ENCODE measurements at places on chromosomes 2 and 18.
A peak's percentile ranks its signal among the peaks of the same experiment; 100 is the strongest.

DNA sequence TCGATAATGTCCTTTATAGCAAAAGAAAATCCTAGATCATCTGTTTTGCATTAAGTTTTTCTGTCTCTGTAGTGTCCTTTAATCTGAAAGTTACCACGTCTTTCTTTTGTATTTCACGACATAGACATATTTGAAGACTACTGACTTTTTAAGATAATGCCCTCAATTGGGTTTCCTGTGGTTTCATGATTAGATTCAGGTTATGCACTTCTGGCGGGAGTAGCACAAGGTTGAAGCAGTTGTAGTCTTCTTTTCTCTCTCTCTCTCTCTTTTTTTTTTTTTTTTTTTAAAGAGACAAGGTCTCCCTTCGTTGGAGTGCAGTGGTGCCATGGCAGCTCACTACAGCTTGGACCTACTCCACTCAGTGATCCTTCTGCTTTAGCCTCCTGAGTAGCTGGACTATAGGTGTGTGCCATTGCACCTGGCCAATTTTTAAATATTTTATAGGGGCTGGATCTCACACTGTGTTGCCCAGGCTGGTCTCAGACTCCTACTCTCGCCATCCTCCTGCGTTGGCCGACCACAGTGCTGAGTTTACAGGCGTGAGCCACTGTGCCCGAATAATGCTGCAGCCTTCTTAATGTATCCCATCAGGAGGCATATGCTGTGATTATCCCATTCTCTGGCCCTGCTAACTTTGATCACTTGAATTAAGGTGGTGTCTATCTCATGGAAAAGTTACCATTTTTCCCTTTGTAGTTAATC is 3.9 kb downstream of the INPP4A start:
- no peak for DNase-seq

GRCh38 chr18:62399276-62399675 is 74.2 kb downstream of the TNFRSF11A start:
- no peak for DNase-seq

- DNase-seq = no peak
Measured at GRCh38 chr2:20249170-20249569, 24.2 kb upstream of the SDC1 start.

- no peak for DNase-seq
Measured at GRCh38 chr2:219733106-219733505, 105.7 kb downstream of the SLC4A3 start.

- DNase-seq = peak; percentile 20
Measured at GRCh38 chr2:144140891-144141290, 379.0 kb downstream of the ZEB2 start.

GRCh38 chr2:8786463-8786862 is 51.0 kb downstream of the KIDINS220 start:
- DNase-seq = no peak

- no peak for DNase-seq
Measured at GRCh38 chr2:20456116-20456571, 9.3 kb downstream of the RHOB start.

GRCh38 chr2:216685327-216685875 is 9.9 kb downstream of the IGFBP5 start:
- DNase-seq = no peak

GRCh38 chr18:77099485-77100370 is 32.9 kb downstream of the MBP start:
- no peak for DNase-seq

GRCh38 chr2:224594840-224595239 is 9.7 kb upstream of the CUL3 start:
- no peak for DNase-seq

DNA sequence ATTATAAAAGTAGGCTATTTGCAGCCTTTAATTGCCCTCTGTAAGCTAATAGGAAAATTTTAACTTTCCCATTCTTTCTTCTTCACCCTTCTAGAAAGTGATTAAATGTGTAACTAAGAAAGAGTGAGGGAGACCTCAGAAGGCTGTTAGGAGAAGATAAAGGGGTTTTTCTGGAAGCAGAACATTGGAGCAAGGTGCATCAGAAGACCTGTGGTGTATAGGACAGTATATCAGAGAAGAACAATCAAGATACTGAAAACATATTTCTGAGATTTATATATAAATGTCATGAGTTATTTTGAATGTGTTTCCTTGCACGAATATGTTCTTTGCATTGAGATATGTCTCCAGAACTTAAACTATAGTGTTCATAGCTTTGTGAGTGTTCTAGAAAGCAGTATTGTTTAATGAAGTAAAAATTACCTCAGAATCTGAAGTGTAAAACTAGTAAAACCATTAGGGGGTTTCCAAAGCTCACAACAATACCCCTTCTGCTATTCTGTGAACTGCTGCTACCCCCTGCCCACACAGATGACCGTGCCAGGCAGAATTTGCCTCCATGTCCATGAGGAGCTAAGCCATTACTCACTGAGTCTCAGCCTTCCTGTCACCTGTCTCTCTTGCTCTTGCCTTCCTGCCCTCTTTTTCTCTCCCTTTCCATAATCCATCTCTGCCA is 537.9 kb downstream of the EPHA4 start:
- DNase-seq = no peak

DNA sequence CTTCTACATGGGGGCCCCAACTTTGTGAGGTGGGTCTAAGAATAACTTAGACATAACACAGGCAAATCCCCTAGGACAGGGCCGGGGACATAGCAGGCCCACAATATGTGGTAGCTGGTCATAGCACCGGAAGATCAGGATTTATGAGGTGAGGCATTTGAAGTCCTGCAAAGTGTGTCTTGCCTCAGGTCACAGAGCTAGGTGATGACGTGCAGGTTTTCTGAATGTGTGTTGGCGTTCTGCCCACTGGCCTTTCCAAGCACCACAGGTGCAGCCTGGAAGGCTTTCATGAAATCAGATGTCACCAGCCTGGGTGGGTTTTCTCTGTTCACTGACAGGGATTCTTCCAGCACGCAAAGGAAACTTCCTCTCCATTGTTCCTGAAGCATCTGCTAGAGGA is 119.1 kb downstream of the LRATD1 start:
- peak; percentile 9 for DNase-seq

DNA sequence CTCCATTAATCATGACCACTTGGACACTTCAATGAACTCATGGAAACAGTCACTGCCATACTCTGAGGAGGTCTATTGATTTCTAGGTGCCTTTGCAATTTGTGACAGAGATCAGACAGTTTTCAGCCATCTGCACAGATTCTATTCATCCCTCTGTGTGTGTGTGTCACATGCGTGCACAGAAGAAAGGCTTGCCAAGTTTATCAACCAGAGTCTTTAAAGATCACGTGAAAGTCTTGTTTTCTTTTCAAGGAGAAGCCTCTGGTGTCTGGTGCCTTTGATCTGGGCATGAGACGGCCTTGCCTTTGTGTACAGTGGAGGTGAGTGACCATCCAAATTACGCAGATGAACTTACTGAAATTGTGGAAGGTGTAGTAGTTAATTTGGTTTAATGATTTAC is 164.2 kb downstream of the VAPA start:
- DNase-seq = no peak

DNA sequence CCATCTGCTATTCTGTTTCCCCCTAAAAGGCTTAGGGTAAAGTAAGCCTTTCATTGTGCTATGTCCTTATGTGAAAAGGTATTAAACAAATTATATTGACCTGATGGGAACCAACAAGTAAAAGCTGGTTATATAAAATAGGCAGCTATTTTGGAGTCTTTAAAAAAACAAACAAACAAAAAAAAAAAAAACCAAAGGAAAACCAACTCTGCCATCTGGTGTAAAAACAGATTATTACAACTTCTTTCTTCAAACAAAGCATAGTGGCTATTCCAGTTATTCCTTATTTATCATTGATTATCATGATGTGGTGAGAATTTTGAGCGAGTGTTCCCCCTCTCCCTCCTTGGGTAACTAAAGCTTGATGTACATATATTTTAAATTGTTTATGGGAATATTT is 122.3 kb upstream of the FHL2 start:
- no peak for DNase-seq

GRCh38 chr18:77455004-77455403 is 205.4 kb downstream of the GALR1 start:
- DNase-seq = no peak

GRCh38 chr2:101469863-101470262 is 5.0 kb downstream of the RFX8 start:
- DNase-seq = no peak

- no peak for DNase-seq
Measured at GRCh38 chr2:180175736-180176135, 168.6 kb upstream of the CWC22 start.

DNA sequence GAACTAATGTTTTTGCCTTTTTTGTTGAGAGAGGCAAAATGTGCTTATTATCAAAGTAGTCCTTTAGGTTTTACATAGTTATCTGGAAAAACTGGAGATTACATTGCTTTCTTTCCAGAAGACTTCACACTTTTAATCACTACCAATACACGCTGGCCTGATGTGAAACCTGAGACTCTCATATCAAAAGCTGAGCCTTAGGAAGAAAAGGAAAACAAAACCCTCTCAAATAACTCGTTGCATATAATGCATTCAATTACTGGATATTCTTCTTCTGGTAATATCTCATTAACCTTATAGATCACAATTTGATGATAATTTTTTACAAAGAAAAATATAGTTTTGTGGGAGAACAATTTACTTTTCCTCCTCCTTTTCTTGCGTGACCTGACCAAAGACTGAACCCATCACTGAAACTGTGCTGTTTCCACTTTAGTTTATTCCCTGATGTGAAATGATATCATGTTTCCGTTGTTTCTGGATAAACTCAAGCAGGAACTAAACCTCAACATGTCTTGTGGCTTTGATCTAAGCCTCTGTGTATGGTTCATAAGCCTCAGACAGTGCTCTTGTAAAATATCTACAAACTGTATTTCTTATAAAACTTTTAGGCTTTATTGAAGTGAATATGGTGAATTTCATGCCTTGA is 332.4 kb downstream of the GULP1 start:
- peak; percentile 12 for DNase-seq

DNA sequence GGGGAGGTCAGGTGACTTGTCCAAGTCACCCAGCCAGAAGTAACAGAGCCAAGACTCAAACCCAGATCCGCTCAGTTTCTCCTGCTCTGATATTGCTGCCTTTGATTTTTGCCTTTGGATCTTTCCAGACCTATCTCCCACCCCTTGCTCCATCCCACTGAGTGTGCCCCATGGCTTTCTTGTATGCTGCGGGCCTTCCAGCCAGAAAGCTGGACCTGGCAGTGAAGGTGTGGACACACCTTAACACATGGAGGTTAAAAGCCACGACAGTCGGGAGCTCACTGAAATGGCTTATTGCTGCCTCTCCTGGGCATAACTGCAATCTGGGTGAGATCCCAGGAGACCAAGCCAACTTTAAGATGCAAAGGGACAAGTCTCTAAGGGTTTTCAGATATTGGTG is 86.7 kb downstream of the LONRF2 start:
- DNase-seq = no peak

DNA sequence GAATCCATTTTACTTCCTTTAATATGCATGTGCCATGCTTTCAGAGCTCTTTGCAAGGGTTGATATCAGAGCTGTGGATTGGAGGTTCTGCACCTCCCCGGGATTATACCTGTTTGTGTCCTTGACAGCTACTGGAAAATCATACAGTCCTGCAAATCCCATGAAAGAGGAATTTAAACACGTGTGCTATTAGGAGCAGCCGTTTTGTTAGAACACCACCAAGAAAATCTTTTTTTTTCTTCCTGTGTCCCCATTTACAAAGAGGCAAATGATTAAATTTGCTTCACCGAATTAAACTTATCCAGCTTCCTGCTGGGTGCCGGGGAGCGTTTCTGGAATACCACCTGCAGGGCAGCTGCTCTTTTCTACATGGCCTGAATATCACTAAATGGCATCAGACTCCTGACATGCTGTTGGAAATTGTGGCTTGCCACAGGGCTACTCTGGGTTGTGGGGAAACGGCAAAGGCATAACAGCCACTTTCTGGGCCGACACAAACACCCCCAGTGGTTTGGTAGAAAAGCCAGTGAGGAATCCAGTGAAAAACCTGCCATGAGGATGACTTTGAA is 23.4 kb upstream of the SOX11 start:
- DNase-seq = no peak

DNA sequence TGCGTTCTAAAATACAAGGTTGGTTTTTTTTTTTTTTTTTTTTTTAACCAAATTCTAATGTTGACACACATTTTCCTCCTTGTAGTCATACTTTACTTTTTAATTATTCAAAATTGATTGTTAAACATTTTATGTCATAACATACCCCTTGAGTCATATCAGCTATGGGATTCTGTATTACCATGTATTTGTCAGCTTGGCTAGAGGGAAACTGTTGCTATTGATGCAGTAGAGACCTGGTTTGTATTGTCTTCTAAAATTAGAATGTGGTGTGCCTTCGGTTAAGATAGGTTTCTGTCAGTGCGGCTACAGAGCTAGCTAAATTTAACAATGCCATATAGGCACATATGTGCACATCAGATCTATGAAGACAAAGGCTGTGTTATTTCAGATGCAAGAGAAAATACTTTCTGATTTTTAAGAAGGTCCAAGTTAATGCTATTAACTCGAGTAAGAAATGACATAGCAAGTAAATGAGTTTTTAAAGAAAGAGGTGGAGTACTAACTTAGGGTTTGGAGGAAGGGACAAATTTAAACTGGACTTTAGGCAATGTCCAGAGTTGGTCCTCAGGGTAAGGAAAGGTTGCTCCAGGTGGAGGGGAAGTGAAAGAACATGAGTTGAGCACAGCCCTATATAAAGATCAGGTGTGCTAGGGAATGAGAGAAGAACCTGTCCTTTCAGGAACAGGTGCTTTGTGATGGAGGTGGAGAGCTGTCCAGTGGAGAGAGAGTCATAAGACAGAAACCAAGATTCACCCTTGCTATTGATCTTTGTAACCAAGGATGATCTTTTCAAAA is 152.3 kb downstream of the PRPF40A start:
- no peak for DNase-seq

DNA sequence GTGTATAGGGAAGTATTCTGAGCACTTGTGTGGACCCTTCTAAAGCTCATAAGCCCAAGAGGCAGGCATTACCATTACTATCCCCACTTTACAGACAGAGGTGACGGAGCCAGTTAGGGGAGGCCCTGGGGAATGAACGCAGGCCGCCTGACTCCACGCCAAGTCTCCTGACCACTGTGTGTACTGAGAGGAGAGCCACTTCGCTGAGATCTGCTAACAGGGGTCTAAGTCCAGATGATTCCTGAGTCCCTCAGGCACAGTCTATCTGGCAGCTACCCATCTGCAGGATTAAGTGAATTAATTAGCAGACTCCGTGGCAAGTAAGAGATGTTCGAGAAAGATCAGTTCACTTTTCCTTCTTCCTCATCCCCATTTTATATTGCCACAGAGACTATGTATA is 13.7 kb downstream of the CYB5A start:
- no peak for DNase-seq

- DNase-seq = no peak
Measured at GRCh38 chr18:23182606-23183005, 47.3 kb downstream of the CABLES1 start.

DNA sequence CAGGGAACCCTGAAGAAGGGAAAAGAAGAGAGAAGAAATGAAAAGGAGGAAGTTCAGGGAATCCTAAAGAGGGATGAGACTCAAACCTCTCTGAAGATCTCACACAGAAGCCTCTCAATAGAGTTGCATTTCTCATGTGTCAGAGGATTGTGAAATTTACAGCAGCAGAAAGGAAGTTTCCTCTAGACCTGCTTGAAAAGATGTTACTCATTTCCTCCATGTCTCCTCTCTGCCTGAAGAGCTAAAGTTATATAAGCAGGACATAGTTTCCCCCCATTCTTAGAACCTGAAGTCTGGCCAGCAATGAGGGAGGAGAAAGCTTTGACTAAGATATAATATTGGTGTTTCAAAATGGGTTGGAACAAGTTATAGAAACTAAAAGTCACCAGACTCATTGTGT is 1155.6 kb downstream of the LRP1B start:
- DNase-seq = no peak

- no peak for DNase-seq
Measured at GRCh38 chr2:15554525-15555218, 6.5 kb downstream of the NBAS start.

Measured in renal pelvis (tissue), 12 donors.